ENCODE measurements at places on chromosomes 5 and 9. TPM values are rescaled to one million over a fixed set of nuclear protein-coding genes. Genes with fewer than 3 reads are reported as not detected.
A peak's percentile ranks its signal among the peaks of the same experiment; 100 is the strongest.

- no peak for DNase-seq
Measured at GRCh38 chr5:105956456-105957196, 1714.1 kb downstream of the EFNA5 start.

DNA sequence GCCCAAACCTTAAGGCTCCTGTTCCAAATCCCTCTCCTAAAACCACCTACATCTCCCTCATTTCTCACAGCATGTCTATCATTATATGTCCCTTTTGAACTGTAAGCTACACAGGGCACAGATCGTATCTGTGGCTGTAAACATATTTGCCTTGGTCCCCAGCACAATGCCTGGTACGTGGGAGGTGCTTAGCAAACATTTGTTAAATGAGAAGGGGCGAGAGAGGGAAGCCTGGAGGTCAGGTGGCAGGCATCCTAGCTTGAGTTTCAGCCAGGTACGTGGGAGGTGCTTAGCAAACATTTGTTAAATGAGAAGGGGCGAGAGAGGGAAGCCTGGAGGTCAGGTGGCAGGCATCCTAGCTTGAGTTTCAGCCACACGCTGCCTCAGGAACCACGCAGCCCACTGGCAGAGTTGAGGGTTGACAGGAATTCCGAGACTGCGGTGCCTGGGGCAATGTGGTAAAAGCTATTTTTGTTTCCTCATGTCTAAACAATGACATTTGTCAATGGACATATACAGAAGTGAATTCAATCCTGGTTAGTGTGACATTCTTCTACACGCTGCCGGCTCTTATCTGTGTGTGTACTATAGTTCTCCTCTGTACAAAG lies 113.6 kb downstream of the EFNA5 start:
- DNase-seq: peak; percentile 59

GRCh38 chr9:89740722-89741121 lies 135.9 kb downstream of the GADD45G start:
- no peak for DNase-seq

PCDHGB7 gene
- 9.8 TPM for total RNA-seq

DNA sequence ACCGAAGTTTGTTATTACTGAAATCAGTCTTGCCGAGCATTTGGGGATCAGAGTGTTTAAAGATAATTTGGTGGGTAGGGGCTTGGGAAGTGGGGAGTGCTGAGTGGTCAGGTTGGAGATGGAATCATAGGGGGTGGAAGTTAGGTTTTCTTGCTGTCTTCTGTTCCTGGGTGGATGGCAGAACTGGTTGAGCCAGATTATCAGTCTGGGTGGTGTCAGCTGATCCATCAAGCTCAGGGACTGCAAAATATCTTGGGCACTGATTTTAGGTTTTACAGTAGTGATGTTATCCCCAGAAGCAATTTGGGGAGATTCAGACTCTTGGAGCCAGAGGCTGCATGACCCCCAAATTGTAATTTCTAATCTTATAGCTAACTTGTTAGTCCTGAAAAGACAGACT lies 5.4 kb upstream of the ANKRD31 start:
- DNase-seq: no peak

PDZD2 gene
- 81.5 TPM for total RNA-seq

PCDHA12 gene
- total RNA-seq: not detected

DNA sequence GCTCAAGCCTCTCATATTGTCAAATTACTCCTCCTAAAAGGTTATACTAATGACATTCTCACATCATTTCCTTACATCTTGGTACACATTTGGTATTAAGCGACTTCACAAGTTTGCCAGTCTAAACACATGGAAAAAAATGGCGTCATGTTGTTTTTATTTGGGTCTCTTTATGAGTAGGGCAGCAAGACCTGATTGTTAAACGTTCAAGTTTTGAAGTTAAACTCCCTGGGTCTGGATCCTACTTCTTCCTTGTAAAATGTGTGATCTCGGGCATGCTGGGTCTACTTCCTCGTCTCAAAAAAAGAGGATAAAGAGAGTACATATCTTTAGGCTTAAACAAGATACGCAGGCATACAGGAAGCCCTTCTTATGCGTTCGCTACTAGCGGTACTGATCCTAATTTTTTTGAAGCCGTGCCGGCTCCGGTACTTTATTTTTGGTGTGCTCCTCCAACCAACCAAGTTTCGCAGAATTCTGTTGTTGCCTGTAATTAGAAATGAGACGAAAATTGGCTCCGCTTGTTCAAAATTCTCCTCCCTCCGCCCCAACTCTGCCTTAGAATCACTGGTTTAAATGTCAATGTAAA lies 596 bp upstream of the CDC37L1 start:
- DNase-seq: no peak

GRCh38 chr9:130158001-130158400 lies 14.2 kb upstream of the NCS1 start:
- no peak for DNase-seq

- DNase-seq: no peak
Measured at GRCh38 chr9:14346811-14347405, 33.0 kb upstream of the NFIB start.

GRCh38 chr9:114072184-114073140 lies 5.6 kb downstream of the AMBP start:
- peak; percentile 81 for DNase-seq

SLC4A9 gene
- total RNA-seq: not detected

UIMC1 gene
- total RNA-seq: 32.1 TPM

FOXD4L6 gene
- not detected for total RNA-seq

BRINP1 gene
- total RNA-seq: 0.54 TPM
